ENCODE measurements at places on chromosomes 11 and 22.

DNA sequence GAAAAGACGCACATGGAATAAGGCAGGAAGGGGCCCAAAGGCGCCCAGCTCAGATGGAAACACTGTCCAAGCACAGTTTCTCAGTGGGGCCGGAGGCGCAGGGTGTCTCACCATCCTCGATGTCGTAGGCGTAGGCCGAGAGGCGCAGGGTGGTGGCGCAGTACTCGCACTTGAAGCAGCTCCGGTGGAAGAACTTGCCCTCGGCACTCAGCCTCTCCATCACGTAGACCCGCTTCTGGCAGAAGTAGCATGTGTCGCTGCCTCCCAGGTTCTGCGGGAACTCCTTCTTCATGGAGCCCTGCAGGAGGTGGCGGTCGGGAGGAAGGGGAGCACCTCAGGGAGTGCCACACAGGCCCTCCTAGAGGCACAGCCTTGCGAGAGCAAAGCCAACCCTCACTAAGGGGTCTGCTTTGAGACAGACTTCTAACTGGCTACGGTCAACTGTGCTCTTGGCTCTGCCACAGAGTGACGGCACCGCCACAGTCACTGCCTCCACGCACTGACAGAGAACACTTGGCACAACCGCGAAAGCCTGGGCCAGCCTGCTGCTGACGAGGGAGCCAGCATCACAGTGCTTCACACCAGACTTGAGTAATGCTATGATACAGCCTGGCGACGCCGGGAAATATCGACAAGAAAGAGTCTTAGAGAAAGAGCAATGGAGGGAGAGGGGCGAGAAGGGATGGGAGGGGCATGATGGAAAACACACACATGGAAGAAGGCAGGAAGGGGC lies 97.6 kb upstream of the BID start:
- peak; percentile 55 for DNase-seq

DNA sequence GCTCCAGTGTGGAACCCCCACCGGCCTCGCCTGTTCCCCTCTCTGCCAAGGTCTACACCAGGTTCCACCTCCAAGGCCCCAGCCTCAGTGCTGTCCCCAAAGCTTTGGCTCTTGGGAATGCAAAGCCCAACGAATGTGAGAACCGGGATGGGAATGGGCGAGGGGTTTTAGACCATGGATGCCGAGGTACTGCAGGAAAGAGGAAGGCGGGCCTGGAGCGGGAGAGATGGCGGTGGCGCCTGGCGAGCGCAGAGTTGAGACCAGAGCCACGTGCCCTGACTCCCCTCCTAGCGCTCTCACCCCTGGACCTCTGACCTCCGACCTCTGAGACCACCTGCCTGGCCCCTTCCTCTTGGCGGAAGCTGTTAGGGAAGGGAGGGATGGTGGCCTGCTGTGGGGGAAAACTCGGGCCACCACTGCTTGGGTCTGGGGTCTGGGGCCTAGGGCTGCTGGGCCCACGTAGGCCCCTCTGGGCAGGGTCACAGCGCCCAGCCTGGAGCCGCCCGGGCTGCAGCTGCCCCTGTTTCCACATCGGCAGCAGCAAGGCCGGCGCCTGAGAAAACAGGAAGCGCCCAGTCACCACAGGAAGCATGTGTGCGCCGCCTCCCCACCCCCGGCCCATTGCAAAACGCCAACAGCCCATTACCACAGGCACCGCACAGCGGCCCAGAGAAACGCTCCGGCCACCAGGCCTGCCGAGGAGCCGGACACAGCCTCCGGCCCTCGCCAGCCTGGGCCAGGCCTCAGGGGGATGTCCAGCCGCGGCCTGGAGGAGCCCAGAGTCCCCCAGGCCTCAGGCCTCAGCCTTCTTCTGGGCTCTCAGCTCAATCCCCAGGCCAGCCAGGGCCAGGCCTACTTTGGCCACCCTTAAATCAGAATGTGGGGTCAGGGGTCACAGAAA lies 13.8 kb upstream of the SLC39A13 start:
- DNase-seq = peak; percentile 96

DNA sequence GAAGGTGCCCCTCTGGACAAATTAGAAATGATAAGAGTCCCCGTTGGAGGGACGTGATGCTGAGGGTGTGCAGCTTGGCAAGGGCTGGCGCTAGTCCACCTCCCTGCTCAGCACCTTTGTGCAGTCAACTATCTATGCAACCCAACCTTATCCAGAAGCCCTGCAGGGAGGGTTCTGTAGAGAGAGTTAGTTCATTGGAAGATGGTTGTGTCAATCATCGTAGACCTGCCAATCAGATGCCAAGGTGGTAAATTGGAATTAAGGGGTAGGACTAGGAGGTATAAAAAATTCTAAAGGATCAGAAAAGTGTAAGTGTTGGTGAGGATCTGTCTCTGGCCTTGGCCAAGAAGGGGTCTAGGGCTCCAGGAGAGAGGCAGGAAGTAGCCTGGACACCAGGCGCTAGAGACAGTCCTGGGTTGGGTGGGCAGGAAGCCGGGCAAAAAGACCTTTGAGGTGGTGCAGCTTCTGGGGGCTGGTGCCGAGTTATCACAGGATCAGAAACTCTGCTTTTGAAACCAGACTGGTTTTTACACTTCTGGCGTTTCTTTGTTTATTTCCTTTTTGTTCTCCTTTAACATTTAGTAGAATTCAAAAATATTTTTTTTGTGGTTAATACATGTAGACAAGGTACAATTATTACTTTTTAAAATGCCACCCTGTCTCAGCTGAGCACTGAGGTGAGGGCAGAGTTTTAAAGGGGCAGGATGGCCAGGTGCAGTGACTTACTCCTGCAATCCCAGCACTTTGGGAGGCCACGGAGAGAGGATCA lies 1.6 kb downstream of the C1QTNF6 start:
- DNase-seq = peak; percentile 96

DNA sequence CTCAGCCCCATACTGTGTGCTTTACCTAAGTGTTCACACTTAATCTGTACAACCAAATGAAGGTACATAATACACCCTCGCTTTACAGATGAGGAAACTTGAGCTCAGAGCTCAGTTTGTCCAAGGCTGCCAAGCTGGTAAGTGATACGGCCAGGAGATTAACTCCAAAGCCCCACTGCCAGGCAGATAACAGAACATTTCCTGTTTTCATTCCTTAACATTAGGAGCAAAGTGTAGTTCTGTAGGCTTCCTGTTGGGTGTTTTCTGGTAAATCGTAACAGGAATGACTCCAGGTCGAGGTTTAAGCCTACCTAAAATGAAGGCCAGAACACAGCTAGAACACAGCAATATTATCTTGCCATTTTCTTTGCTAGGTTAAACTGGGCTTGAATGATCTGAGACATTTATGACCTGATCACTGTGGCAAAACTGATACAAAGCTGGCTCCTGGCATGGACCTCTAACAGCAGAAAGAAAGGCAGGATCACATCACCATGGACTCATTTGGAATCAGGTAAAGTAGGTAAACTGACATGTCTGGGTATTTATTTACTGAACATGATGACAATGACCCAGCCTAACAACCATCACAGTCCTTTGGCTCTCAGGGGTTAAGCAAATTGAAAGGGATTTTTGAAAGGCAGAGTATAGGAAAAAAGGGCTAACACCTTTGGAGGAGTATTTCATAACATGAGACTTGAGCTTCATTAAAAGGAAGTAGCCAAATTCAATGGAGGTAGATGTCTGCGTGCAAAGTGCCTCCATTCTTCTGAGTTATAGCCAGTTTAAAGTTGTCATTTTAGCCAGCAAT lies 3.9 kb upstream of the NUP50 start:
- no peak for DNase-seq

DNA sequence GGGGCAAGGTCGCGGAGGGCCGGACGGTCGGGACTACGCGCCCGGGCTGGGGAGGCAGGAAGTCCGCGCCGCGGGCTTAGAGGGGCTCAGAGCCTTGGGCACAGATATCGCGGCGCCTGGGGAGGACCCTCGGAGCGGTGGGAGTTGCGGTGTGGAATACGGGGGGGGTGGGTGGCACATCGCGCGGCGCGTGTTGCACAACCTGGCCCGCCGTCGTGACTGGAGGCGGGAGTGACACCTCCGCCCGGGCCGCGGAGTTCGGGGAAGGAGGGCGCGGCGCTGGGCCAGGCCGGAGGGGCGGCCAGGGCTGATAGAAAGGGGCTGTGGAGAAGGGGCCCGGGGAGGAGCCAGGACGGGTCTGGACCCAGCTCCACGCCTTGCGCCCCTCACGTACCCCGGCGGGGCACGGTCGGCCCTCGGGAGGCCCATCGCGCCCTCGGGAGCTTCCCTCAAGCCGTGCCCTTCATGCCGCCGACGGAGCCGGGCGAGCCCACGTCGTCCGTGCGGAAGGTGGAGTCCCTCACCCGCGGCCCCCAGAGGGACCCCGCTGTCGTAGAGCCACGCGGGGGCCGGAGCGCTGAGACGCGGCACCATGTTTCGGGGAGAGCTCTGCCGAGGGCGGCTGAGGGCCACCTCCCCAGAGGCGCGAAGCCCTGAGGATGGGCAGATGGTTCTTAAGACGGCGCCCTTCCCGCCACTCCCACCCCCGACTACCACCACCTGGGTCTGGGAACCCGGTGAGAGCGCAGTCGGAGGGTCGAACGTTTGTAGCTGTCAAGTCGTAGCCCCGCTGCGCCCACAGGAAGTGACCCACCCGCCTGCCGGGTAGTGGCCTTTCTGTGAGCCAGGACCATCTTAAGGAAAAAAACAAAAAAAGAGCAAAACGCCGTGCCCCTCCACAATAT lies 729 bp downstream of the IL17RA start:
- peak; percentile 68 for DNase-seq

DNA sequence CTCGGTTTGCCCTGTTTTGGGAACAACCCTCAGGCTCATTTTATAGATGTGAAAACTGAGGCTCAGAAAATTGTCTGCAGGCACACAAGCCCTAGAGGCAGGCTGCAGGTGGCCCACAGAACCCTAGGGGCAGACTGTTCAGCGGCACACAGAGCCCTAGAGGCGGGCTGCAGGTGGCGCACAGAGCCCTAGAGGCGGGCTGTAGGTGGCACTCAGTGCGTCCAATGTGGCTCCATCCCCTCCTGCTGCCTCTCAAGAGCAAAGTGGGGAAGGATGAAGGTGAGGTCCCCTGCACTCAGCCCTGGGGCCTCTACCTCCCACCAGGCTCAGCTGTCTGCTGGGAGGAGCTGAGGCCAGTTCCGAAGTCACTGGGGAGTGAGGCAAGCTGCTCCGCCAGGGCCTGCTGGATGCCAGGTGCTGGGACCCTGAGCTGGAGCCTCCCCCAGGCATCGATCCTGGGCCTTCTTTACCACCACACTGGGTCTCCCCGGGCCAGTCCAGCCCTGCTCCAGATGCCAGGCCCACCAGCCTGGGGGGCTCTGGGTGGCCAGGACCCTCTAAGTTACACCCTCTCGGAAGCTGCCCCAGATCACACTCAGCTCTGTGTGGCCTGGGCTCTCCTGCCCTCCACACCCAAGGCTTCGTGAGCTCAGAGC lies 2.3 kb downstream of the ACY3 start:
- DNase-seq = peak; percentile 44

DNA sequence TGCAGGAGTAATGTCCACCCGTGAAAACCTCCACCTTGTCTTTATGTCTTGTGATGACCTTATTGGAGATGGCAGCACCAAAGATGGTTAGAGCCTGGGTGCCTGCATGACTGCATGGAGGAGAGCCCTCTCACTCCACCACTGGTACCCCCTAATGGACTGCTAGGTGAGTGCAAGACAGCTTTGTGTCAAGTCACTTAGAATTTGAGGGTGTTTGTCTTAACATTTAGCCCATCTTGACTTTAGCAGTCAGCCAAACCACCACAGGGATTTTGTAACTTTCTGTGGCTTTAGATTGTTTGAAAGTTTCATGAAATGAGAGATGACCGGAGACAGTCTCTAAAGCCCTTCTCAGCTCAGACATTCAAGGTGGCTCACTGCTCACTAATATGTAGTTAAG lies 232.9 kb upstream of the NCAM1 start:
- DNase-seq = no peak

DNA sequence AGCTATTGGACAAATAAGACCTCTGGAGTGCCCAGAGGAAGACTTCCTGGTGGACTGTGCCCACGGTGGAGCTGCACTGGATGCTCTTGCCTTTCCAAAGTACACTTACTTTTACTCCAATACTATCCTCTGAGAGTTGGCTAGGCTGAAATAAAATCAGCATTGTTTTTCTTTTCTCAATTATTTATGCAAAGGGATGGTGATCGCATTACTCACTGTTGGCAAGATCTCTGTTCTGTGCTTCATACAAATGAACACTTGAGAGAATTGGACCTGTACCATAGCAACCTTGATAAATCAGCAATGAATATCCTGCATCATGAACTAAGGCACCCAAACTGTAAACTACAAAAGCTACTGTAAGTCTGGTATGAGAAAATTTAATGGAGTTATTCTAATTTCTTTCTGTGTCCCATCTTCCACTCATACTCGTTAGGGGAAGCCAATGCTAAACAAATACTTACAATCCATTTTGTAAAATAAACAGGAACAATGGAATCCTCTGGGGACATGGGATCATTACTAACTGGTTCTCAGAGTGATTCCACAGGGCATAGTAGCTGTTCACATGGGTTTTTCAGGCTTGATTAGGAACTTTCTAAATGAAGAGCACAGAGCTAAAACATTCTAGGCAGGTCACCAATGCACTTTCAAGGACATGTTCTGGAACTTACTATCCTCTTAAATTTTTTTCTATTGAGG lies 26.3 kb downstream of the NLRP14 start:
- DNase-seq = no peak

DNA sequence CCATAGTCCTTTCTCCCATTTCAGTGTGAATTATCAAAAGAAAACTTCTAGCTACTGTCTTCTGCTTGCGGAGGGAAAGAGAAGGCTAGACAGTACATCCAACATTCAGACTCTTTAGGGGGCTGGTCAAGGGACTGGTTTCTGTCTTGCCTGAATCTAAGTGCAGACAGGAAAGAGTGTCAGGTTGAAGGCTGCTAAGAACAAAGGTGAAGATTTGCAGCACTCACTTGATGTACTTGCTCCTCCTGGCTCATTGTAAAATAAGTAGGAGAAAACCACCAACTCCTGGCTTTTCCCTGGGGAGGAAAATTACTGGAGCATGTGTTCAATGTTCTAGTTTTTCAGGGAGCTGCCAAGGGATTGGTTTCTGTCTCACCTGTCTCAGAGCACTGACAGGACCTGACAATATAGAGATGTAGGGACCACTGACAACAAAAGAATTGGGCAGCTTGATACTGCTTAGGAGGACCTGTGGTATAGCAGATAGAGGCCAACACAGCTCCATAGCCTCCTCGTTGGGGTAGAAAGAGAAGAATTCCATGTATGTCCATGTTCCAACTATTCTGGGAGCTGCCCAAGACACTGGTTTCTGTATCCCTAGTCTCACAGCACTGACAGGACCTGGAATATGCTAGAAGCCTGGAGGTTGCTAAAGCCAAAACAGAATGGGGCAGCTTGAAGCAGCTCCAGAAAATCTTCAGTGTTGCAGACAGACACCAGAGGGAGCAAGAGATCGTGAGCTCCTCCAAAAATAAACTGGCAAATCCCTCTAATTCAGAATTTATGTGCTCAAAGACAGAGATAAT lies 39.7 kb upstream of the MMP12 start:
- peak; percentile 73 for DNase-seq
